Lower lobe of right lung (tissue), 2 donors: ENCODE measurements at places on chromosomes 16 and 17. TPM values are rescaled to one million over a fixed set of nuclear protein-coding genes. Genes with fewer than 3 reads are reported as not detected.

- no peak for DNase-seq
Observed at GRCh38 chr16:28106467-28107215, 43.1 kb upstream of the GSG1L start.

DNA sequence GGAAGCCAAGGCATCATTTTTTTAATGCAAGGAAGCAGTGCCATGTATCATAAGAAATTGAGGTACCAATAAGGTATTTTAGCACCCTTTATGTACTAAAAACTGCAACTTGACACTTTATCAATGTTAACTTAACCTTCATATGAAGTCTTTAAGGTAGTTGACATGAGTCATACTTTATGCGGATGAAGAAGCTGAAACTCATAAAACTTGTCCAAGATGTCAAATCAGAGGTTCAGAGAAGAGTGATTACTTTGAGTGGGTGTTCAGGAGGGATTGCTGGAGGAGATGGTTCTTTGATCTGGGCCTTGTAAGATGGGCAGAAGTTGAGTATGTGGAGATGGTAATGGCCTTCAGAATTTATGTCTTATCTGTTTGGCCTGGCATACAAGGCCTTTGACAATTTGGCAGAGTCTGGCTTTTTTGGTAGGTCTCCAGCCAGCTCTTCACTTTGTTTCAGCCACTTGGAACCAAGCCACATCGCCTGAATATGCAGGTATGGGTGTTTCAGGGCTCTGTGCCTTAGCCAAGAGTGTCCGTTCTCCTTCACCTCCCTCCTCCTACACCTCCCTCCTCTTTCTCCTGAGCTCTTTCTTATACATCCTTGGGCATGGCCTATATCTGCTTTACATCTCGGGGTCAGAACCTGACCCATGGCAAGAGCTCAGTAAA is 23.7 kb downstream of the YPEL2 start:
- DNase-seq, result no peak

The PKMYT1 gene
- 4.0 TPM for total RNA-seq

DNA sequence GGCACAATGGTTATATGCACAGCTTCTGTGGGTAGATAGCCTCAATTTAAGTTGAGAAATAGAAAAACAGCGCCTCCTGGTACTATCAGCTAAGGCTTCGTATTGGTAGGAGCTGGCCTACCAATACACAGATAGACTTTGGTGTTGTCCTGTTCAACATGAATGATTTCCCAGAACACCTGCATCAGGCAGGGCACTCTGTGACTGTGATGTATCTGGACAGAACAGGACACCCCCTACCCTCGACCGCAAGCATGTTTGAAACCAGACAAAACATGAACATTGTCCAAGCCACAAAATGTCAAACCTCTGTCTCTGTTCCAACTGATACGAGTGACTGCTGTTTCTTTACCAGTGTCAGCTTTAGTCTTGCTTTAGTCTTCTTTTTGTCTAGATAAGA is 144.9 kb downstream of the HAPSTR1 start:
- DNase-seq, result no peak

DNA sequence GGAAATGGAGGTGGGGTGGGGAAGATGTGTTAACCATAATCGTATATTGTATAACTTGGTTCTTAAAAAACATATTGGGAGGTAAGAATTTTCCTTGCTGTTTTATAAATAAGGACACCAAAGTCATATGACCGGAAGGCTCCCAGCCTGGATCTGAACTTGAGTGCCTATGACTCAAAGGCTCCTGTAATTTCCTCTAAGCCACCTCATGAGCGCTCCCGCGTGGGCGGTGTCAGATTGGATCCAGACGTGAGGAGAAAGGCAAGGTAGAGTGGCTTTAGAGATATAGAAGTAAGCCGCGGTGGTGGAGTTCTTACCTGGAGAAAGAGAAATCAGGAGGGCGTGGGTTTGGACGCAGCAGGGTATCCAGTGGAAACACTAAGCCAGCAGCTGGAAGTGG is 196.2 kb upstream of the NLRP1 start:
- DNase-seq, result no peak
